HFFc6 (cell line): ENCODE measurements at places on chromosomes 13 and 19. TPM values are rescaled to one million over a fixed set of nuclear protein-coding genes. Genes with fewer than 3 reads are reported as not detected.

The EDDM13 gene
- not detected in 3 replicates for total RNA-seq

DNA sequence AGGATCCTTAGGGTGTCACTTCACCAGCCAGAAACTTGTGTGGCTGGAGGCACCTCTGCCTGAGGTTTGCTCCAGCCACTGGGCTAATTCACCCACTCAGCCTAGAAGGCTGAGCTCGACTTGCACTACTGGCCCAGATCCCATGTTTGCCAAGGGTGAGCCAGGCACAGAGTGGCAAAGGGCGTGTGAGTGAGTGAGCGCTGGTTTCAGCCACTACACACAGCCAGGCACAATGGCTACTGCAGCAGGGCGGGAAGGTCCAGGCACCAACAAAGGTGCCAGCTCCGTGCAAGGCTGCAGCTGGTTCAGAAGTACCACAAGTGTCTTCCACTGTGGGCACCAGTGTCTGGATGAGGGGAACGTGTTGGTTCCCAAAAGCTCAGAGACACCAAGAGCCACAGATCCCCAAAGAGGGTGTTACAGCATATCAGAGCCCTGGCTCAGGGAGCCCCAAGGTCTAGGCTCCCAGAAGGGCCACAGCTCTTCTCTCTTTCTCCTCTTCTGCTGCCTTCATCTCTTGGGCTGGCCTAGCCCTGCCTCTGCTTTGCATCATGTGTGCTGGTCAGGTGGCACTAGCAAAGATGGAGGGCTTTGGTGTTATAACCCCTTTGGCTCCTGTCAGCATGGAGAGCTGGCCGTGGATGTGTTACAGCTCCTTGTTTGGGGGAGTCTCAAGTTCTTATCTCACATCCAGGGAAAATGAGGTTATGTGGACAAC is 736.3 kb upstream of the KLHL1 start:
- H3K27ac ChIP-seq, result no peak overlapping the region
- H3K4me1 ChIP-seq, result no peaks in the 10 kb centered on the region
- DNase-seq, result no peak
- no peaks in the 10 kb centered on the region for H3K36me3 ChIP-seq
- no peak overlapping the region for H3K4me3 ChIP-seq

DNA sequence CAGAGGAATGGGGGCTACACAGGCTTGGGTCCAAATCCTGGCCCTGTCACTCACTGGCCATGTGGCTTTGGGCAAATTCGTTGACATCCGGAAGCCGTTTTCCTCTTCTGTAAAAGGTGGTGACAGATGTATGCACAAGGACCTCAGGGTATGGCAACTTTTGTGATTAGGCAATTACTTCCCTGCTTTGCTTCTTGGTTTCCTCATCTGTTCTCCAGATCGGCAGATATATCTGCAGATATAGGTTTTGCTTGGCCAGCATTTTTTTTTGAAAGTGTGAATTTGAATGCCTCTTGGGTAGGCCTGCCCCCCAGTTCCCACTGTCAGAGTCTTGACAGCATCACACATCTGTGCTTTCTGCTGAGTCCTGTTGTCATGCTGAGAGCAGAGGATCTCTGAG is 17.7 kb downstream of the TMEM272 start:
- H3K36me3 ChIP-seq, result no peaks in the 10 kb centered on the region
- no peak for DNase-seq
- H3K4me3 ChIP-seq, result no peak overlapping the region
- H3K27ac ChIP-seq, result no peak overlapping the region
- peaks cover 36% of the 10 kb centered on the region for H3K27me3 ChIP-seq

- DNase-seq, result no peak
- H3K4me1 ChIP-seq, result peaks cover 85% of the 10 kb centered on the region
- peak overlapping the region; percentile 74; the same call in 1 of the 2 replicates for H3K4me3 ChIP-seq
- peak overlapping the region; percentile 91 for H3K27ac ChIP-seq
- H3K36me3 ChIP-seq, result peaks cover 10% of the 10 kb centered on the region
Observed at GRCh38 chr13:98482476-98483444, 94.1 kb downstream of the STK24 start.

- H3K27ac ChIP-seq, result no peak overlapping the region
- DNase-seq, result no peak
- peaks cover 27% of the 10 kb centered on the region for H3K27me3 ChIP-seq
Observed at GRCh38 chr13:51155776-51156515, 44.9 kb upstream of the C13orf42 start.

GRCh38 chr13:70849222-70849621 is 741.0 kb upstream of the KLHL1 start:
- no peak for DNase-seq
- H3K36me3 ChIP-seq, result no peaks in the 10 kb centered on the region
- no peak overlapping the region for H3K4me3 ChIP-seq
- no peak overlapping the region for H3K27ac ChIP-seq

GRCh38 chr13:98365302-98365701 is 188.2 kb upstream of the RNF113B start:
- peaks cover 30% of the 10 kb centered on the region for H3K36me3 ChIP-seq
- no peak overlapping the region for H3K4me3 ChIP-seq
- DNase-seq, result no peak
- peaks cover 25% of the 10 kb centered on the region for H3K4me1 ChIP-seq

The FTL gene
- 3,102 and 3,657 TPM in 2 replicates for total RNA-seq

The ACP7 gene
- not detected in 3 replicates for total RNA-seq
